ENCODE measurements at places on chromosomes 5 and 9. TPM values are rescaled to one million over a fixed set of nuclear protein-coding genes. Genes with fewer than 3 reads are reported as not detected.

SLC9A3 gene
- polyA plus RNA-seq, result 2.7 TPM

C7 gene
- polyA plus RNA-seq, result 22.4 TPM

KCNT1 gene
- 0.10 TPM for polyA plus RNA-seq

ESM1 gene
- polyA plus RNA-seq, result 0.61 TPM

ADAMTS6 gene
- 0.25 TPM for polyA plus RNA-seq

CDH9 gene
- polyA plus RNA-seq, result not detected

DNA sequence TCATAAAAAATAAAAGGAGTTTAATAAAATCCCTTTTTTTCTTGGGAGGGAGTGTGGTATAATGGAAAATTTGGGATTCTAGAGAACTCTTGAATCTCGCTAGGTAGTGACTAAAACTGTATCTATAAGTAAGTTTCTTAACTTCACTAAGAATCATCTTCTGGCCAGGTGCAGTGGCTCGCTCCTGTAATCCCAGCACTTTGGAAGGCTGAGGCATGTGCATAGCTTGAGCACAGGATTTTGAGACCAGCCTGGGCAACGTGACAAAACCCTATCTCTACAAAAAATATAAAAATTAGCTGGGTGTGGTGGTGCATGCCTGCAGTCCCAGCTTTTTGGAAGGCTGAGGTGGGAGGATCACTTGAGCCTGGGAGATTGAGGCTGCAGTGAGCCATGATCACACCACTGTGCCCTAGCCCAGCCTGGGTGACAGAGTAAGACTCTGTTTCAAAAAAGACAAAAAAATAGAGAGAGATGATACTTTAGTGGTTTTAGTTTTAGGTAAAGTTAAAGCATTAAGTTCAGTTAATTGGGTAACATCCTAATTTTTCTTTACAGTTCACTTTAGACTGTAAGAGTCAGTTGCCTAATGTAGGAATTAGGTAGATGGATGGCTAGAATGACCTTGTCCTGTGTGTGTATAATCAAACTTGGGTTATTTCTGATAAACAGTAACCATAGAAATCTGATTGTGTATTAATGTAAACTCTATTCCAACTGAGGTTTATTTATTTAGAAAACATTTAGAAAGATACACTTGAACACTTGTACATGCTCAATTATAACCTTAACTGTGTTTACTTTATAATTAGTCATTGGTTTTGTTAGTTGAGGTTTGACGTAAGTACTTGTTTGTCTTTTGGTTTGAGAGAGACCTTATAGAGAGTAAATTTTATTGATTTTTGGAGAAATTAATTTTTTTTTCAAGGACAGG lies 17.8 kb downstream of the UNC13B start:
- no peak for DNase-seq

DNA sequence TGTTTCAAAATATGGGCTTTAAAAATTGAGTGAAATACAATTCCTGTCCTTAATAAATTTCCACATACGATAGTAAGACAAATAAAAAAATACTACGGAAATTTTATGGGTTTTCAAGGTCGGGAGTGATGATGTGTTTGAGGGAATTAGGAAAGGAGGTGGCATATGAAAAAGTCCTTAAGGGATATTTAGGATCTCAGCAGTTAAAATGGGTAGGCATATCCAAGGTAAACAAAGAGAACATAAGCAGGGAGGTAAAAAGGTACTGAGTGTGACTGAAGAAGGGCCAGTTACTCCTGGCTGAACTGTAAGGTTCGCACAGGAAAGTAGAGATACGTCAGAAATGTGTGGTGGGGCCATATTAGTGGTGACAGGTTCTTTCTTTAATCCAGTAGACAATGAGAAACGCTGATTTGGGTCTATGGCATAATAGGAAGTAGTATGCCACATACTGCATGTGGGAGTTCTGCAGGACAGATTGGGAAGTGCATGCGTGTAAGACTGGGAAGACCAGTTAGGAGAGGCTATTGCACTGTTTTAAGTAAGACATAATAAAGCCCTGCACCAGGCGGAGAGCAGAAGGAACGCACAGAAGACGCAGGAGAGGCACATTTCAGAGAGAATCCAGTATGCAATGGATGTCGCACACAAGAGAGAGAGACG lies 937 bp upstream of the HMGCR start:
- DNase-seq, result no peak

DNA sequence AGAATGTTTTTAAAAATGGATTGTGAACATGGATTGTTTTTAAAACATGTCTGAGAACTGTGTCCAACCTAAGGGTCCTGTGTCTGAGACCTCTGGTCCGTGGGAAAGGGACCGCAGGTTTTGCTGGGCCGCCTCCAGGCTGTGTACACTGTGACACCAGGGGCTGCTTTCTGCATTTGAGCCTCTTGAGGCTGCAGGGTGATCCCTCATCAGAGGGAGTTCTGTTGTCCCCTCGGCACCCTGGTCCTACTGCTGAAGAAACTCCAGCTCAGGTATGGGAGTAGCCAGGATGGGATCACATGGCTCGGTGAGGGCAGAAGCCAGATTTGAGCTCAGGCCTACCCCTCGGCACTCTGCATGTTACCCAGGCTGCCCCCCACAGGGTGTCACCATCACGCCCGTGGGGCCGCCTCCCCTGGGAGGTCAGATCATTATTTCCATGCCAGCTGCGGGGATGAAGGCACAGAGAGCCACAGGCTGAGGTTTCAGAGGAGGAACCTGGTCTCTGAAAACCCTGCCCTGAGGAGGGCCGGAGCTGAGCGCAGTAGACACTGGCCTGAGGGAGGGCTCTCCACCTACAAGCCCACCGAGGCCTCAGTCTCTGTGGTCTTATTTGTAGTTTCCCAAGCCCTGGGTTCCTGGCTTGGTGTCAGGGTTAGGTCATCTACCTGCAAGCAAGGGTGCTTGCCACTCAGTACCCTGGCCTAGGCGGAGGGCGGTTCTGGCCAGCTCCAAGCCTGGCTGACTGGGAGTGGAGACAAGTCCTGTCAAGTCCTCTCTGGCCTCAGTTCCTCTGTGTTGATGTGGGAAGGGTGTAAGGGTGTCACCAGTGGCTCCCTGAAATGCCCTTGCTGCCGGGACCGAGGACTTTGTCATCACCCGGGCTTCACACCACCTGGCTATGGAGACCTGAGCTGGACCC lies 2.8 kb downstream of the PRR7 start:
- no peak for DNase-seq

- DNase-seq, result no peak
Observed at GRCh38 chr9:131043646-131044045, 34.7 kb downstream of the LAMC3 start.

DNA sequence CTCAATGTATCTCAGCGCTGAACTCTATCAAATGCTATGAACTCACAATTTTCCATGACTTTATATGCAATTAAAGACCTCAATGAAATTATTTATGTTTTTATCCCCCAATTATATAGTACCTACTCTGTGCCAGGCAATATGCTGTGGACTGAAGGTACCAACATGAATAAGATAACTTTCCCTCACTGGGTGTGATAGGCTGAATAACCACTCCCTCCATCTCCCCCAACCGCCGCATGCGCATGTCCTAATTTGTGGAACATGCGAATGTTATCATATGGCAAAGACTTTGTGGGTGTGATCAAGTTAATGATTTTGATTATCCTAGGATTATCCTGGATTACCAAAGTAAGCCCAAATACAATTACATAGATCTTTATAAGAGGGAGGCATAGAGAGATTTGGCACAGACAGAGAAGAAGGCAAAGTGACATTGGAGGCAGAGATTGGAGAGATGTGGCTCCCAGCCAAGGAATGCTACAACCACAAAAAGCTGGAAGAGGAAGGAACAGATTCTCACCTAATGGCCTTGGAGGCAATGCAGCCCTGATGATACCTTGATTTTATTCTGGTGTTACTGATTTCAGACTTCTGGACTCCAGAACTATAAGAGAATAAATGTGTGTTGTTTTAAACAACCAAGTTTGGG lies 149.1 kb upstream of the VCAN start:
- DNase-seq, result no peak

DNA sequence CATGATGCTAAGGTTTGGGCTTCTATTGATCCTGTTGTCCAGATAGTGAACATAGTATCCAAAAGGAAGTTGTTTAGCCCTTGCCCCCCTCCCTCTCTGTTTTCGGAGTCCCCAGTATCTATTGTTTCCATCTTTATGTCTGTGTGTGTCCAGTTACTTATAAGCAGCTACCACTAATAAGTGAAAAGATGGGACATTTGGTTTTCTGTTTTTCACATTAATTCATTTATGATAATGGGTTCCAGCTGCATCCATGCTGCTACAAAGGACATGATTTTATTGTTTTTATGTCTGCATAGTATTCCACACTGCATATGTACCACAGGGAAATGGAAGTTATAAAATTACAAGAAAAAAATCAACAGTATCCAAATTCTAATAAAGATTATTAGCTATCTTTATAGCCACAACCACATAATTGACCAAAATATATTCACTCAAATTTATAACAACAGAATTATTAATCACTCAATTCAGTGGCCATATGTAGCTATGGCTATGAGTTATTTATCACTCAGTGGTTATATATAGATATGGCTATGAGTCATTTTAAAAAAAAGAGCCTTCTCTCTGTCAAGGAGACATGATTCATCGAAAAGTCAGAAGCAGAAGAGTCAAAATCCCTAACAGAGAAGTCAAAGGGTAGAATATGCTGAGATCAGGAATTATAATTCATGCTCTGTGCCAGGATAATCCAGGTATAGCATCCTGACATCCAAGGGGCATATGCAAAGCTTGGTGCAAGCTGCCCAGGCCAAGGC lies 367.5 kb downstream of the DEPDC1B start:
- no peak for DNase-seq

- DNase-seq, result no peak
Observed at GRCh38 chr9:18056993-18057369, 417.0 kb upstream of the ADAMTSL1 start.

GRCh38 chr9:20315677-20316076 lies 306.6 kb downstream of the MLLT3 start:
- DNase-seq, result no peak

DNA sequence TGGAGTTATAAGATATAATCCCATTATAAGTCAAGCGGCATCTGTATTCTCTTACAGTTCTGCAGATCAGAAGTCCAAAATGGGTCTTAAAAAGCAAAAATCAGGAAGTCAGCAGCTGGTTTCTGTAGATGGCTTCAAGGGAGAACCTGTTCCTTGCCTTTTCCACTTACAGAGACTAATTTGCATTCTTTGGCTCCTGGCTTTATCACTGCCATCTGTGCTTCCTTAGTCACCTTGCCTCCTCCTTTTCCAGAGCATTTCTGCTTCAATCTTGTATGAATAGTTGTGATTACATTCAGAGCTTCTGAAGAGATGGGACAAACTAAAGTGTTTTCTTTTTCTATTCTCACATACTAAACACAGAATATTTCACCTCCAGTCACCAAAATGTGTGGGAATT lies 647.3 kb upstream of the GRAMD2B start:
- DNase-seq, result no peak

- DNase-seq, result no peak
Observed at GRCh38 chr9:118954857-118955256, 414.4 kb downstream of the BRINP1 start.

- DNase-seq, result peak; percentile 6
Observed at GRCh38 chr5:100550531-100551051, 15.4 kb downstream of the FAM174A start.

DNA sequence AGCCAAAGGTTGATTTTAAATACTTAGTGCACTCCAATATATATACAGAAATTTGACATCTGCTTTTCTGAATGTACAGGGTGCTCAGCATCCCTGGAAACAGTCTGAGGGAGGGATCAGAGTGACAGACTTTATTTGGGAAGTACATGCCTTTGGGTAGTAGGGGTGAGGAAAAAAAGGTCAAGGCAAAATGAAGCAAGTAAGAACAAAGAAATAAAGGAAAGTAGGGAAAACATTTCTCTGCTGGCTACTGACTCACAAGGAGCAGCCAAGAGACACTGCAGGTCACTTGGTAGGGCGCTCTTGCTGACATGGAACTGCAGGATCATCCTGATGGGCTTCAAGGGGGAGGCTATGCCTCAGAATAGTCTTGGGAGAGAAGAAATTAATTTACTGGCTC lies 380.9 kb downstream of the RAB3C start:
- no peak for DNase-seq

DNA sequence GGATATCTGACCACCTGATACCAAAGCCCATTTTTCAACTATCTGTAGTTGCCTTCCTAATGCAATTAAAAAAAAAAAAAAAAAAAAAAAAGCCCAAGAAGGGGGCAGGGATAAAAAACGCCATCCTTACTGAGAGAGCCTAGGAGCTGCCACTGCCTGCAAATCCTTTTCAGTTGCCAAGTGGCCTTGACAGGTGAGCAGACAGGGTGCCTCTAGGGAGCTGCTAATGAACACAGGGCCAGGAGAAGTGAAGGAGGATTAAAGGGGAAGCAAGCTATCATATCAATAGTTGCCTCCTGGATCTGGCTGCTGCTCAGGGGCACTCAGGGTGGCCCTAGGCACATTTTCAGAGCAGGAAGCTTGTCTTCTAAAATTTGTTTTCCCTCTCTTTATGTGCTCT lies 547.4 kb downstream of the TLE1 start:
- no peak for DNase-seq

- peak; percentile 74 for DNase-seq
Observed at GRCh38 chr9:91495450-91495849, 71.8 kb upstream of the NFIL3 start.

DNA sequence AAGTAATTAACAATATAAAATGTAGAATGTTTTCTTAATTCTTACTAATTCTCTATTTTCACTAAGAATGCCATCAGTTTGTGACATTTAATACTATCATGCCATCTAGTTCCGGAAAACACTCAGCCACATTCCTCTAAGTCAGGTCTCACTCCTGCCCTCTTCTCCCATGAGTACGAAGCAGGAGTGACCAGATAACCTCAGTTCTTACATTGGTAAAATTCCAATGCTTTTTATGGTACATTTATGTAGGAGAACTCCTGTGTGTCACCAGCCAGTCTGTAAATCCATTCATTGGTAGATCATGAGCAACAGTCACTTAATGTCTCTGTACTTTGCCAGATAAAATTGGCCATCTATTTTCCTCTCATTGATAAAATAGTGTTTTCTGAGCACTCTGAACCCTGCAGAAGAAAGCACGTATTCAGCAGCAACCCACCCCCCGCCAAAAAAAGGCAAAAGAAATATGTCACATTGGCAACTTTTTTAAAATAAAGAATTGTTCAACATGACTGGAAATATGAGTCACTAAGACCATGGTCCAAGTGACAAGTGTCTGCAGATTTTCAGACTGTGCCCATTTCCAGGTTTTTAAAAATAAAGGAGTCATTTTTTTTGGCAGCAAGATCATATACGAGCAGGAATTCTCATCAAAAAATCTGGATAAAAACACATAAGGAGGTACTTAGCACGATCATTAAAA lies 11.8 kb downstream of the GLIS3 start:
- no peak for DNase-seq

Measured in stomach (tissue), 19 donors.